ENCODE measurements at places on chromosomes 1 and 21. TPM values are rescaled to one million over a fixed set of nuclear protein-coding genes. Genes with fewer than 3 reads are reported as not detected.
A peak's percentile ranks its signal among the peaks of the same experiment; 100 is the strongest.

Gene NEXN
- 0.31 TPM for polyA plus RNA-seq

Gene CR2
- 3.3 TPM for polyA plus RNA-seq

Gene PGLYRP3
- not detected for polyA plus RNA-seq

Gene FAM72B
- not detected for polyA plus RNA-seq

Gene TCHHL1
- not detected for polyA plus RNA-seq

Gene CATSPERE
- polyA plus RNA-seq: 0.30 TPM

Gene UBASH3A
- polyA plus RNA-seq: 58.0 TPM

DNA sequence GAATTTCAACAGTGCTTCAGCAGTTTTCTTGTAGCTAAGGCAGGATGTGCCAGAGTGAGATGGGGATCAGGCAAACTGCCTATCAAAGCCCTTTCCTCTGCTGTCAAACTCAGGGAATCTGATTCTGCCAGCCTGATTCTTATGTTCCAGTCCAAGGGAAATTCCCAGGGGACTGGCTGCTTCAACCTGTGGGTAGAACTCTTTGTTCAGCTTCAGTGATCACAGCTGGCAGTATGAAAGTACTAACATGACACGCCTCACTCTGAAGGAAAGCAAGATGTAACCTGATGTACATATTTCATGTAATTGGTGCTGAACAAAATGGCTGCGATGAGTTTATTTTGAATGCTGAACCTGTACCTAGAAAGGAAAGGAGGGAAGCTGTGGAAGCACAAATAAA, 40.1 kb upstream of the SLC5A9 start:
- DNase-seq: no peak

DNA sequence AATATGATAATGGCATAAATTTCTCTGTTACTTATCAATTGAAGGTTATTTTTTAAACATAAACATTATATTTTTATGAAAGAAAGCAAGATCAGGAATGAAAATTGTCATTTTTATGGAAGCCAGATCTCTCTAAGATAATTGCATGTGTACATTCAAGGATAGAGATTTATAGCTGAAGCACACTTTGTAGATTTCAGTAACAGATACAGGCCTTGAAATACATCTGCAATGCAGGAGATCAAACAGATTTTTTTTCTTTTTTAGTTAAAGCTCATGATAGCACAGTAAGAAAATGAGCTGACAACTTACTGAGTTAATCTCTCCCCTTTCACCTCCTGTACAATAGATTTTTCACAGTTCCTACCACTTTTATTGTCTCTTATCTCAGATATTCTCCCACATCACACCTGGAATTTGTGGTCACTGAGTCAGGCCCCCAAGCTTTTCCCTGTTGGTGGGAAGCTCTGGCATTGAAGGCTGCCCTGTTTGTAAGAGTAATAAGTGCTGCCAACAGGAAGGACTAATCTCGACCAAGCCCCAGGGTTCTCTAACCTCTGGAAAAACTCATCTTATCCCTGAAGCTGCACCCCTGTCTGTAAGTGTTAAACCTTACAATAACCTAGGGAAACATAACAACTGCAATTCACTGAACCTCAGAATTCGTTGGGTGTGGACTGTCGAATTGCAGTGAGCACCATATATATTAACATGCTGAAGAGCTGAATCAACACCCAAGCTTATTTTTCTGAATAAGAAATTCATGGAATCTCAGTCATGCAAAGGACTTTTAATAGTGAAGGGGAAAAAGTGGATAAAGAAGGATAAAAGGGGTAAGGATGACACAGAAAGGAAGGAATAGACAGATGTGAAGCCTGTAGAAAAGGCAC, 599.0 kb downstream of the LMO4 start:
- DNase-seq: no peak

- DNase-seq: no peak
These were observed 31.0 kb upstream of the COG2 start for GRCh38 chr1:230611128-230611877.

DNA sequence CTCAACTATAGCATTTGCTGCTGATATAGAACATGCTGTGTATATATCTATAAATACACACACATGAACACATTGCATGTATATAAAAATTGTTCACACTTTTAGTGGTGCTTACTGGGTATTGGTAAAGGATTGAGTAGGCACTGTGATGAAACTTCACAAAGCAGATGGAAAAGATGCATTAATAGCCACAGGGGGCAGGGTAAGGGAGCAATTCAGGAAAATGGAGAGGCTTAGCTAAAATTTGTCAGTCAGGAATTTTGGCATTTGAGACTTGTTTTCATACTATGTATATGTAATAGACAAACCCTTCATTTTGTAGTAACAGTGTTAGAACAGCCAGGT, 633 bp upstream of the PPFIA4 start:
- peak; percentile 9 for DNase-seq

- DNase-seq: no peak
These were observed 471.7 kb upstream of the VAMP3 start for GRCh38 chr1:7299329-7299799.

DNA sequence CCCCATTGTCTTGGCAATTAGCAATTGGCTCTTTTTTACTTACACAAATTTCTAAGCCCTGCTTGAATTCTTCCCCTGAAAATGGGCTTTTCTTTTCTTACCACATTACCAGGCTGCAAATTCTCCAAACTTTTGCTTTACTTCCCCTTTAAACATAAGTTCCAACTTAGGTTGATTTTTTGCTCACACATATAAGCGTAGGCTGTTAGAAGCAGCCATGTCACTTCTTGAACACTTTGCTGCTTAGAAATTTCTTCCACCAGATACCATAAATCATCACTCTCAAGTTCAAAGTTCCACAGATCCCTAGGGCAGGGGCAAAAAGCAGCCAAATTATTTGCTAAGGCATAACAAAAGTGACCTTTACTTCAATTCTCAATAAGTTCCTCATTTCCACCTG, 35.4 kb upstream of the KCNH1 start:
- DNase-seq: no peak

GRCh38 chr1:185672719-185673360, 61.4 kb upstream of the HMCN1 start:
- no peak for DNase-seq

DNA sequence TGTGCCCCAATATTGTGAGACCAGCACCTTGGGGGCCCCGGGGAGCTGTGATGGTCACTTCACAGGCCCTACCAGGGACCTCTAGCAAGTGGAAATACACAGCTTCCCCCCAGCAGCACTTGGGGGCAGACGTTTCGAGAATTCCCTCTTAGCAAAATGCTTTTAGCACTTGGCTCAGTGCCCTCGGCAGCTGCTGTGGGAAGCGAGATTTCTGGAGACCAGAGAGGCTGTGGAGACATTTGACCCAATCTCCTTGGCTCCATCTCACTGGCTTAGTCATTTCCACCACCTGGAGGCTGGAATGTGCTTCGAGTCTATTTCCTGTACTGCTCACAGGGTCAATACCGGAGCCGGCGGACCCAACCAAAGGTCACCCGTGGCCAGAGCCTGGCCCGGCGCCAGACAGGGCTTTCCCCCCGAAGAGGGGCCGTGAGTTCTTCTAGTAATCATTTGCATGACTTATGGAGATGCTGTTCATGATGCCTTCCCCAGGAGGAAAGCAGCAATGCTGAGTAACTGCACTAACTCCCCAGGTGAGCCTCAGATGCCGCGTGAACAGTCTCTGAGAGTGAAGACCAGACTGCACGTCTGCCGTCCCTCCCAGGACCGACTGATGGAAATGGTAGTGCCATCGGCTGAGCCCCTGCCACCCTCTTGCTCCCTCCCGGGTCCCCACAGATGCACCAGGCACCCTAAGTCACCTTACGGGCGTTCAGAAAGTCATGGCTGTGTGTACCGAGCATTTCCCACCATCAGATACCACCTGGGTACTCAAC, 4.4 kb upstream of the C2CD2 start:
- DNase-seq: no peak

DNA sequence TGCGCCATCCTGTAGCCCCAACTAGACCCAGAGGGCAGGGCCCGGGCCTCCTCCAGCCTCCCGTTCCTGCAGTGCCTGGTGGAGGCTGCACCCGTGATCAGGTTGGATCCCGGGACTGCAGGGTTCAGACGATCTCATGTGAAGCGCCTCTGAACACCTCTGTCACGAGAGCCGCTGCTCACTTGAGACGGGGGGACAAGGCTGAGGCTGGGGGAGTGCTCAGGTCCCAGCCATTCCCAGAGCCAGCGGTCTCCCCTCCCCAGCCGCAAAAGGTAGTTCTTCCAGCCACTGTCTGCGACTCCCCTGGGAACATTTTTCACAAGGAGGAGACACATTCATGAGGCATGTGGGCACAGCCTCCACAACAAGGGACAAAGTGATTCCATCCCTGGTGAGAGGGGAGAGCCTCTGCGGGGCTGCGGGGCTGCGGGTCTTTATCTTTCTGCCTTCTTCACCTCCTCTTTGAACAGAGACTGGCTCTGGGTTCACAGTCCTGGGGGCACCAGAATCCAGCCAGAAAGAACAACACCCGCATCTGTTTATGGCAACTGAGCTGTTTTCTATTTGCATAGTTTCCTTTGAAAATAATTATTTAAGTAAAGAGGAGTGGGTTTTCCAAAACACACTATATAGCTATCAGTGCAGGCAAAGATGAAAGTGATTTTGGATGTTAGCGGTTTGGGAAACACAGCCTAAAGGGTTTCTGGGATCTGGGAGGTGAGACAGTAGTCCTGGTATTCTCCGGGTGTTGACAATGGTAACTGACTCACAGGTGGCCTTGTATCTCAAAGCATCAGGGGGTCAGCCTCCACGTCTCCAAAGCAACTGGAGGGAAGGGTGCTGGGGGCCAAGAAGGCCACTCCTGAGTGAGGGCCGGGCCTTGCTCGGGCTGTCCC, 13.0 kb upstream of the LDLRAP1 start:
- no peak for DNase-seq

DNA sequence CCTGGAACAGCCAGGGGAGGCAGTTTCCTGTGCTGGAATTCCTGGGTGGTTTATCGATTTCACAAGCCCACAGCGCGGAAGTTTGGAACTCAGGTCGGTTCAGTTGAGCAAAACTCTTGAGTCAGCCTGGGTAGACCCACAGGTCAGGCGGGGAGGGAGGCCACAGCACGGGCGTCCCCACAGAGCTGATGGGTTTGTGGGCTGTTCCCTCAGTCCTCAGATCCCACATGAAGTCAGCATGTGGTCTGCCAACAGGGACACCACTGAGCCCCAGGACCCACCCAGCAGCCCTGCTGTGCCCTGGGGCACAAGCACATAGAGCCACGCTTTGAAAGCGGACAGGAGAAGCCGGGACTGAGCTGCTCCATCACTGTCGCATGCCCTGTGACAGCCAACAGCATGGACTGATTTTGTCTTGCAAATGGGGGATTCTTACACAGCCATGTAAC, 17.4 kb downstream of the BMP8A start:
- no peak for DNase-seq

DNA sequence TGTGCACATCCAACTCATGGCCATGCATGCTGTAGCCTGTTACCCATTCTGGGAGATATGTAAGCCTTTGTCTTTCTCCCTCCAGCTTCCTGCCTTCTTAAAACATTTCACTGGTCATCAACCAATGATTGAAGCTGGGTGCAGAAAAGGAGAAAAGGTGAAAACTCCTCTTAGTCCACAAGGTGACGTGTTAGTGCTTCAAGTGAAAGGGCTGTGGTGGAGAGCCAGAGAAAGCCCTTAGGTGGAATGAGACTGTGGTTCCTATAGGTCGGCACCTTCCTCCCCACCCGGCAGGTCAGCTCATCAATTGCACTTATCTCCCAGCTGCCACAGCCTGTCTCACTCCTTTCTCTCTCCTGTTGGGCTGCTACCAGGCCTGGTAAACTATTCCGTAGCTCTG, 30.4 kb downstream of the ERG start:
- no peak for DNase-seq

GRCh38 chr1:118136187-118136941, 48.7 kb downstream of the SPAG17 start:
- DNase-seq: no peak

DNA sequence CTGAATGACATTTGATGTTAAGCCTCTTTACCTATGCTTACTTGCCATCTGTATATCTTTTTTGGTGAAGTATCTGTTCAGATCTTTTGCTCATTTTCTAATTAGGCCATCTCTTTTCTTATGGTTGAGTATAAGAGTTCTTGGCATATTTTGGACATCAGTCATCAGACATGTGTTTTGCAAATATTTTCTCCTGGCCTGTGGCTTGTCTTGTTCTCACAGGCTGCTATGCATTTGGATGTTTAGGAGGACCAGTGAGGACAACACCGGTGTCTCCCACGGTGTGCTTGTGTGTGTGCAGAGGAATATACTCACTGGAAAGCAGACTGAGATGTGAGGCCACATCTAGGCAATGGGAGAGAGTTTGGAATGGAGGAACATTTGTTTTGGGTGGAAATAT, 87.1 kb upstream of the LYST start:
- DNase-seq: no peak

- no peak for DNase-seq
These were observed 49.6 kb downstream of the UBE2T start for GRCh38 chr1:202291961-202292712.

DNA sequence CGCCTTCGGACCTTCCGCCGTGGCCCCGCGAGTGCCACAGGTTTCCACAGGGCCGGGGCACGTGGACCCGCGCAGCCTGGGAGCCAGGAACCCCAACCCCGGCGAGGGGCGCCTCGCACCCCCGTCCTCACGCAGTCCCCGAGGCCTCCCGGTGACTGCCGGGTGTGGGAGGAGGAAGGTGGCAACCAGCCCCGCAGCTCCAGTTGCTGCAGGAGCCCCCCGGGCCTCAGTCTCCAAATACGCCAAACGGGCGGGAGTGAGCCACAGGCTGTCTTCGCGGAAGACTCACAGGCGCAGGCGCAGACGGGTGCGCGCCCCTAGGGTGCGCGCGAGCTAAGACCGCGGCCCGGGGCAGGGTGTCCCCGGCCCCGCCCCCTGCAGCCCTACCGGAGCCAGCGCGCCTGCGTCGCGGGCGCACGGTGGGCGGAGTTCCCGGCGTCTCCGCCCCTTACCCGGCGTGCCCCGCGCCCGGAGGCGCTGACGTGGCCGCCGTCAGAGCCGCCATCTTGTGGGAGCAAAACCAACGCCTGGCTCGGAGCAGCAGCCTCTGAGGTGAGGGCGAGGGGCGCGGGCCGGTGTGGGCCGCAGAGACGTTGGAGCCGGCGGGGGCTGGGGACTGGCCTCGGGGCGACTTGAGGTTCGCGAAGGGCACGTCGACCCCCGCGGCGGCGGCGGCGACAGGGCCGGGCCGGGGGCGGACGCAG, at the start of gene ARF1:
Gene ARF1, plus strand, starts transcription at position 495 of the 704 bp plus-strand sequence. CDS start 14,407 bp downstream, outside the sequence.
- peak; percentile 95 for DNase-seq

GRCh38 chr1:227726924-227727599, 8.0 kb downstream of the JMJD4 start:
- no peak for DNase-seq

- no peak for DNase-seq
These were observed 113.8 kb downstream of the UBR4 start for GRCh38 chr1:19096036-19096833.

DNA sequence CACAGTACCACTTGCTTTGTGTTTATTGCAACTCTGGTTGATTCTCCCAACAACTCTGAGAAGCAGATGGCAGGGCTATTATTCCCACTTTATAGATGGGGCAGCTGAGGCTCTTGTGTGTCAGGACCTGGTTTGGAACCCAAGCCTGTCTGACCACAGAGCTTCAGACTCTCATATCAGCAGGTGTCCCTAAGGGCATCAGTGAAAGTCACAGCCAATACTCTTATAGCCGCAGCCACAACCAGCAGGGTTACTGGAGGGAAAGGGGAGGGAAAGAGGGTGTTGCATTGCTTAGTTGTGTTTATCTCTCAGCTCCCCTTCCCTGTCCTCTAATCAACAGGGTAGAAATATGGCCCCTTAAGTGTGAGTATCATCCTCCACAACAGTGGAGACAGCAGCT, 304.0 kb downstream of the RRAGC start:
- DNase-seq: no peak

- DNase-seq: no peak
These were observed 115.2 kb upstream of the ATP1A1 start for GRCh38 chr1:116257836-116258235.

Measured in CD4-positive, alpha-beta memory T cell (primary cell).